HAP-1 (cell line): ENCODE measurements at places on chromosomes 12 and 14.
A peak's percentile ranks its signal among the peaks of the same experiment; 100 is the strongest.

DNA sequence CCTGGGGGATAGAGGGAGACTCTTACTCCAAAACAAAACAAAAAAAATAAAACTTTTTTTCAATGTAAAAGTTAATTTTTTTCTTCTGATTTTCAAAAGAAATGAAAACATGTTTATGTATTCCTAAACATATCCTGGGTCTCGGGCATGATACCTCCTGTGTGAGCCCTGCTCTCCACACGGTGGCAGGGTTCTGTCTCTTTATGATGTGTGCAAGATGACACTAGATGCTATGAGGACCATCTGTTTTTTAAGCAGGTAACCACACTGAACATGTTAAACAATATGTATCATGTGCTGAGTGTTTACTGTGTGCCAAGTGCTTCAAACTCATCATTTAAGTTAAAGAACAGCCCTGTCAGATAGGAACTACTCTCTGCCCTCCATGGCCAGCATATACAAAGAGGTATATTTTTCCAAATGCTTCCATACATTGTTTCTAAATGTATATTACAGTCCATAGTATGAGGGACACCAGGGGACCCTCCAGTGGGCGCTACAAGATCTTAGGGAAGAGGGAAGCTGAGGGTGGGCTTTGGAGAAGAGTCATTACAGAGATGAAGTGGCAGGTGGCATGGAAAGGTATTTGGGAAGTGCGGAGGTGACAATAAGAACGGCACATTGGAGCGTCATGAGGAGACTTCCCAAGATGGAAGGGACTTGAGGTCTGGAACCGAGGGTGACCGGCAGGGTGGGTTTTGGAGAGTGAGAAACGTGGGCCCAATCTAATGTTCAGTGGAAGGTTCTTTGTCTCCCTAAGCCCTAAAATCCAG lies 28.5 kb downstream of the FOS start:
- peak; percentile 29 for DNase-seq

DNA sequence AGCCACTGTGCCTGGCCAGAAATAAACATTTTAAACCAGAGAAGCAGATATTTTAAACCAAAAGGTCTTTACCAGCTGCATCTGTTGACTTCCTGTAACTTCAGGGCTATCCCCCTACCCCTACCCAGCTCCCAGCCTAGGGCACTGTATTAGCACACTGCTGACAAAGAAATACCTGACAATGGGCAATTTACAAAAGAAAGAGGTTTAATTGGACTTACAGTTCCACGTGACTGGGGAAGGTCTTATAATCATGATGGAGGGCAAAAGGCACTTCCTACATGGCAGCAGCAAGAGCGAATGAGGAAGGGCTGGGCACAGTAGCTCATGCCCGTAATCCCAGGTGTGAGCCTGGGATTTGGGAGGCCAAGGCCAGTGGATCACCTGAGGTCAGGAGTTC lies 26.0 kb downstream of the GEMIN2 start:
- DNase-seq: peak; percentile 53

GRCh38 chr14:88300817-88301216 lies 22.3 kb downstream of the KCNK10 start:
- DNase-seq: no peak

GRCh38 chr12:78236264-78236663 lies 405.6 kb downstream of the NAV3 start:
- no peak for DNase-seq
